Central memory CD4-positive, alpha-beta T cell (primary cell): ENCODE measurements at places on chromosomes 5 and 9.

- peak; percentile 100 for DNase-seq
Measured at GRCh38 chr9:89310475-89311345, at the start of gene CKS2. TSS of gene CKS2 (plus strand) at chr9:89311195. CDS start at chr9:89311293, 98 bp downstream.

GRCh38 chr5:3029396-3029795 is 277.9 kb upstream of the IRX2 start:
- DNase-seq, result no peak

DNA sequence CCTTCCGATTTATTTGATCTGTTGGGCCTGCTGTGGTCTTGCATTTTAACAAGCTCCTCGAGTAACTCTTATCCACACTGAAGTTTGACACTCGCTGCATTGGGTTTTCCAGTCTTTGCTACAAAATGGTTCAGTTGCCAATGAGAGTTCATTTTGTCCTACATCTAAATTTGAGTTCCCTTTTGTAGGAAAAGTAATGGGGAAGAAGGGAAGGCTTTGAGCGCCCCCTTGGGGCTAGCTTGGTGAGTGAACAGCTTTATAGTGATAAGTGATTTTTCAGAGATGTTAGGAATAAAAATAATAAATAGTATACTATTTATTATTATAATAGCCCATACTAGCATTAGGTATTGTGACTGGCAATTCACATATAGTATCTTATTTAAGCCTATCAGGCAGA is 89.9 kb upstream of the GNAQ start:
- DNase-seq, result peak; percentile 28

GRCh38 chr5:145826895-145827674 is 8.1 kb downstream of the PRELID2 start:
- no peak for DNase-seq

GRCh38 chr5:20555034-20555433 is 567.0 kb upstream of the CDH18 start:
- no peak for DNase-seq

GRCh38 chr5:40502736-40503135 is 177.0 kb upstream of the PTGER4 start:
- DNase-seq, result no peak

DNA sequence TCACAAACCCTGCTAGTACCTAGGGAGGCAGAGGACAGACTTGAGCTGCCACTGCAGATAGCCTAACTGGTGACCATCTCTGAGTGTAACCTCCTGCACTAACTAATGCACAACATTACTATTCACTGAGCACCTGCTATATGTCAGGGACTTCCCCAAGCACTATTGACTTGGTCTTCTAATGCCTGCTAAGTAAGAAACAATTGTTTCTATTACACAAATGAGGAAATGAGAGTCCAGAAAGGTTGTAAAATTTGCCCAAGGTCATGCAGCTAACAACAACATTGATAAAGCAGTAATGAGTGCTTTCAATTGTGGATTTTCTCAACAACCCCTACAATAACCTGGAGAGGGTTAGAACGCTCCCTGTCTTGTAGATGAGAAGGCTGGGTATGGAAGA is 183.7 kb downstream of the ZNF462 start:
- DNase-seq, result no peak

DNA sequence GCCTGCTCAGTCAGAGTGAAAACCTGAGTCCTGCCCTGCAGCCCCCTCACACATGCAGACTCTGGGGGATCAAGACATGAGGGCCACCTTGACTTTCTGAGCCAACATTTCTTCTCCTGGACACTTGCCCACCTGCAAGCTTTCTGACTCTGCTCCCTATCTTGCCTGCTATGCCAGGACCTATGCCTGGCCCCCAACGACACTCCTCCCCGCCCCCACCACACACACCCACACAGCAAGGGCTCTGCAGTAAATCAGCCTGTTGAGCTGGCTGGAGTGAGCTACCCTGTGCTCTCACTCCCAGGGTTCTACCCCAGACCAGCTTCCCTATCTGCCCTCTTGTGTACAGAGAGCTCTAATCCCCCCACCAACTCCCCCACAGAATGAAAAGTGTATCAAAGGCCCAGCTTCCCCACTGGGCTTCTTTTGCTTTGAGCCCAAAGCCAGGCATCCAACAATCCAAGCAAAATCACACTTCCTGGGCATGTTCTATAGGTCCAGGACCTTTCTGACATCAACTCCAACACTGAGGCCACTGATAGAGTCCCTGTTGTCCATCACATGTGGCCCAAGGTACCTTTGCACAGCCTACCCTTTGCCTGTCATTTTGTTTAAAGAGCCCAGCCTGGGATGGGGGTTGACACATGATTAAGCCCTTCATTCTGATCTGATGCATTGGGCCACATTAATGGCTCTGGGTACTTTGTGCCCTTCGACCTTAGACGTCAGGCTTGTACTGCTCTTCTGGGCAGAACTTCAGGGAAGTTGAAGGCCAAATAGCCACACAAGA is 7.2 kb downstream of the PDLIM4 start:
- DNase-seq, result no peak

DNA sequence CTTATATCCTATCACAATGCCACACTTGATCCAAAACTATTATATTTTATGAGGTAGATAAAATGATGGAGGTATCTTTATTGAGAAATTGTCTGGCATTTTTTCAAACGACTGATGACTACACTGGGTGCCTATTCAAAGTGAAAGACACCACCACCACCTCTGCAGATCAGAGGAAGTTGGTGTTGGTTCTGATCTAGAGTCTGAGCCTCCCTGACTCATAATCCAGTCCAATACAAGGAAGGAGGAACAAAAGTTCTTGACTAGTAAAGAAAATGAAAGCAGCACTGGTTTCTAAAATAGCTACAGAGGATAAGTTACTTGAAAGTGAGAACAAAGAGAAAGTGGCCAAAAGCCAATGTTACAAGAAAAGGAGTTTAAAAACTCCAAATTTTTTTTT is 139.9 kb downstream of the RFX3 start:
- DNase-seq, result no peak

GRCh38 chr9:20209391-20210340 is 412.6 kb downstream of the MLLT3 start:
- peak; percentile 43 for DNase-seq

- no peak for DNase-seq
Measured at GRCh38 chr9:117403848-117404247, 11.0 kb downstream of the ASTN2 start.

DNA sequence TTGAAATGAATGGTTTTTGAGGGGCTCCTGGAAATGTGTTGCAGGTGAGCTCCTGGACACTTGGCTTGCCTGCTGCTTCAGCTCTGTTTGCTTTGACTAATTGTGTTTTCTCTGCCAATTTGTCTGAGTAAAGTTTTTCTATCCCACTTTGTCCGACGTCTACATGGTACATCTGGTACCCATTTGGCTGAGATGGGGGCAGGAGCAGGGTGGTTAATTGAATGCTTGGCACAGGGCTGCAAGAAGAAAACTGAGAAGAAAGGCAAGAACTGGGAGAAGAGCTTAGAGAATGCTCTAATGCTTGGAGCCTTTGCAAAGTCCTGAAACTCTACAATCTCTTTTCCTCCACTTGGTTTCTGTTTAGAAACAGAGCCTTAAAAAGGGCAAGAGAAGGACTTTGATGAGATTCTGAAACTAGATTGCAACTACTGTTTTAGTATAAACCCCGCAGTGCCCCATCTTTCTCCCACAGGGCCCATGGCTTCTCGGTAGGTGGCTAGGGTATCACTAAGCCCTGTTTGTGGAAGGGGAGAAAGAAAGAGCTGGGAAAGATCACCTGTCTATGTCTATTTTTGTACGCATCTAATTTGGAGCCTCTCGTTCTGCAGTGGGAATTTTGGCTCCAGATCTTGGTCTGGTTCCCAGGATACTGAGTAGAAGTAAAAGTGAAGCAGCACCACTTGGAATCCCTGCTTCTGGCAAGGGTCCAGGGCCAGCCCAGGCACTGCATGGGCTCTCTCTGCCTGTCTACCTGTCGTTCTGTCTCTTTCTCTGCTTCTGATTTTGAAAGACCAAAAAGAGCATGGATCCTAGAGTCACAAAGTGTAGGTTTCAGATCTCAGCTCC is 214.4 kb downstream of the SEMA6A start:
- no peak for DNase-seq

- no peak for DNase-seq
Measured at GRCh38 chr5:145598184-145598583, 237.0 kb downstream of the PRELID2 start.

DNA sequence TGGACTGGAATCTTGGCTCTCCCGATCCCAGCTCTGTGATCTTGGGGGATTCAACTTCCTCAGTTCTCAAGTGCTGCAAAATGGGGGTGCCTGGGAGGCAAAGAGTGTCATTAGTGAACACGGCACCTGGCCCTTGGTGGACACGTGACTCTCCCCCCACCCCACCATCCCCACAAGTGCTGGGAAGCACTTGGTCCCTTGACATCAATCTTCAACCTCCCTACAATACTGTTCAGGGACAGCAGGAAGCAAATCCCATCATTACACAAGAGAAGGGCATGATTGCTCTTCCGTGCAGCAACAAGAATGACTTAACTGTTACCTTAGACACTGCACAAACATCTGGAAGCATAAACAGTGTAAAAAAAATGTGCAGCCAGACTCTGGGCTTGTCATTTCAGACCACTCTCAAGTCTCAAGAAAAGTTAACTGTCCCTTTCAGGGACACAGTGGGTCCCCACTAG is 61.4 kb downstream of the PSMB7 start:
- DNase-seq, result no peak

DNA sequence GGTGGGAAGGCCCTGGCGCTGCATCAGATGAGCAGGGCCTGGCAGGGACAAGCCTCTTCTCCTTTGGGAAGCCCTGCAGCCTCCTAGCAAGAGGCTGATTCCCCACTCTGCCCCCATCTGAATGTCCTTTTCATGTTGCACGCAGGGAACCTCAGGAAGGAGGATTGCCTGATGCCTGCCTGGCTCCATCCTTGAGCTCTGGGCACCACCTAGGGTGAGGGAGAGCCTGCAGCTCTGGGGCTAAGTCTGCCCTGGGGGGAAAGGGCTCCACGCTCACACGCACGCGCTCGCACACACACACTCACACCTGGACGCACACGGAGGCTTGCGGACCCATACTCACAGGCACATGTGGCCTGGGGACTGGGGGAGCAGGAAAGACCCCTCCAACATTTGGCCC is 86.6 kb downstream of the LMX1B start:
- DNase-seq, result no peak

- DNase-seq, result no peak
Measured at GRCh38 chr5:107874795-107875194, 204.1 kb upstream of the EFNA5 start.

GRCh38 chr5:132008961-132009680 is 2.3 kb downstream of the ACSL6 start:
- DNase-seq, result no peak

DNA sequence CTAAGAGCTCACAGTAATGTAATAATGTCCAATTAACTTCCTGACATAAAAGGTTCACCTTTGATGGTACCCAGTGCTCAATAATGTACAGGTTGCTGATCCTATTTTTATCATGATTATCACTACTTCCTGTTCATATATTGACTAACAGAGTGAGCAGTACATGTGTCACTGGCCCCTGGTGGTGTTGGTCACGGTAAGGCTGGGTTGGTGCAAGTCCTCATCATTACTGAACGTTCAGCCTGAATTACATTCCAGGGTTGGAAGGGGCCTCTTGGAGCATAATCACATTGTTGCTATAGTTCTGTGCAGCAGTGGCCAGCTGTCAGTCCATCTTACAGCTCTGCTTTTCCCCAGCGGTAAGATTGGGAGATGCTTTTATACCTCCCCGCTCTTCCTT is 24.2 kb upstream of the CKMT2 start:
- no peak for DNase-seq

DNA sequence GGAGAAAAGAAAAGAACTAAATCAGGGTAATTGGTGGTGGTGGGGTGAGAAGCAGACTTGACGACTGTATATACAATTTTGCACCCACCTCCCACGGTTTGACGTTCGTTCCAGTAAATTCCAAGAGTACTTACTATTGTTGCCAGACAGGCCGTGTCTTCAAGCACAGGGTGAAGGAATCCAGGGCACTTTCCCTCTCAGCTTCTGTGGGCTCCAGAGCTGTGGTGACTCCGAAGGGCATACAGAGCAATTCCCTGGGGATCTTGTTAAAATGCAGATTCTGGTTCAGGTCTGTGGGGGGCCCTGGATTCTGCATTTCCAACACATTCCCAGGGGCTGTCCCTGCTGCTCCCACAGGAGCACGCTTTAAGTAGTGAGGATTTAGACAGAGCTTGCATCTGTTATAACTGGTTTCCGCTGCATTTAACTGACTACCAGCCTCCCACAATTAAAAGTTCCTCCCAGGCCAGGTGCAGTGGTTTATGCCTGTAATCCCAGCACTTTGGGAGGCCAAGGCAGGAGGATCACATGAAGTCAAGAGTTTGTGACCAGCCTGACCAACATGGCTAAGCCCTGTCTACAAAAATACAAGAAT is 49.3 kb upstream of the FANCC start:
- DNase-seq, result no peak

GRCh38 chr5:173454736-173455598 is 126.8 kb upstream of the STC2 start:
- no peak for DNase-seq
